Sigmoid colon (tissue), 7 donors: ENCODE measurements at places on chromosomes 1 and 21. TPM values are rescaled to one million over a fixed set of nuclear protein-coding genes. Genes with fewer than 3 reads are reported as not detected.

DNA sequence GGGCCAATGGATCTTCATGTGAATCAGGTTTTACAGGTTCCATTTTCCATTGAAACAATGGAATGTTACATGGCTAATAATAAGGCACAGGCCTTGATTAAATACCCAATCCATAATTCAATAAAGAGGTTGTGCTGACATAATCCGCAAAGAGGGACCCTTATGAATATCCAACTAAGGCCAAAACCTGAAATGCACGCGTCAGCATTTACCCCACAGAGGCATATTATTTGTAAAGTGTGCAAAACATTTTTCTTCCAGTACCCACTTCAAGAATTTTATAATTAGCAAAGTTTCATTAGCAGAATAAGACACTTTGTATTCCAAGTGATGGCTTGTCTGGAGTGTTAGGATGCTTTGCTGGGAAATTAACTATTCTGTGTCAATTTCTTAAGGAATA, 220.6 kb upstream of the C8B start:
- no peak for DNase-seq

The HCRTR1 gene
- not detected for total RNA-seq

- no peak for DNase-seq
These were observed 838.2 kb upstream of the ADGRL2 start for GRCh38 chr1:80962564-80962963.

The CXADR gene
- total RNA-seq = 1.9 TPM

DNA sequence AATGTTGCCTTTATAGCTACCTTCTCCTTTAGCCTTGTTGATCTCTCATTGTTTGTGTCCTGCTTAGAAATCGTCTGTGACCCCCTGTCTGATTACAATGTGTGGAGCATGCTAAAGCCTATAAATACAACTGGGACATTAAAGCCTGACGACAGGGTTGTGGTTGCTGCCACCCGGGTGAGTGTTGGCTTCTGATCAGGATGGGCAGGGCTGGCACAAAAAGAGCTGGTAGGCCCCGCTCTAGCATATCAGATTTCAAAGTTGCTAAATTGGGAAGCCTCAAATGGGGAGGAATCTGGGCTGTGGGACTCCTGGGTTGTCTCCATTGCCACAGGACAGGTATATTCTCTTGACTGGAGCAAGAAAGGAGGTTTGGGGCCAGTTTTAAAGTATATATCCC, 8.4 kb downstream of the NCSTN start:
- no peak for DNase-seq

DNA sequence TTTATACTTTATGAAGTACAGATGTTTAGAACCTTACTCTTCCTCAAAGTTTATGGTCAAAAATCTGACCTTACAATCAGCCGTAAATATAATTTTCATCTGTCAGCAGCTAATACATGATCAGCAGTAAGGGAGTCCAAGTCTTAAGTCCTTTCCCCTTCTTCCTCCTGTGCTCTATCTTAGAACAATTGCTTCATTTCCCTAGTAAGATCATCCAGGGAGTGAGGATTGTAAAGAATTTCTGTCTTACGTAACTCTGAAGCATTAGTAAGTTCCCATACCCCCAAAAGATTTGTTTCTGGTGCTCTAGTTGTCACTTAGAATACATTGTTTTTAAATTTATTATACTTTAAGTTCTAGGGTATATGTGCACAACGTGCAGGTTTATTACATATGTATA, 2.1 kb downstream of the SETDB1 start:
- no peak for DNase-seq
